NCI-H748 treated with DMSO at 0.1 percent for 48 hours (cell line): ENCODE measurements at places on chromosomes 13 and 19.

GRCh38 chr13:59360108-59360507 is 803.6 kb downstream of the DIAPH3 start:
- no peak for DNase-seq

DNA sequence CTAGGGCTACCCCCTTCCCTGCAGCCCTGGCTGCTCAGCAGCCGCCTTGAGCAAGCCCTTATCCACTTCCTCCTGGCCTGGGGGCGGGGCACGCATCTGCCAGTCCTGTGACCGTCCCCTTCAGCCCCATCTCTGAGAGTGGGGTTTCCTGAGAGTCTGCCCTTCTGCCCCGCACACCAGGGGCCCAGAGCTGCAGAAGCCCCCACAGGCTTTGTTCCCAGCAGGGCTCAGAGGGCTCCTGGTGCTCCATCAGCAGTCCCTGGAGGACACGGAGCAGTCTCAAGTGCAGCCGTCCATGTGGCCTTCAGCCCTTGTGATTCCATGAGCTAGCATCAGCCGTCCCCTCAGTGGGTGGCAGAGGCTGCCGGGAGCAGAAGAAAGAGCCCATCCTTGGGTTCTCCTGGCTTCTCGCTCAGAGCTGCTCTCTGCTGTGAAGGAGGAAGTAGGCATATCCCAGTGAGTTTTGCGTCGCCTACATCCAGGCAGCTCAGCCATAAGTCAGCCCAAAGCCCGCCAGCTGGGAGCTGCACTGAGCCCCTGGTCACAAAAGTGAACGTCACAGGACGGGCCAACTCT is 16.3 kb downstream of the MYO9B start:
- DNase-seq = no peak

DNA sequence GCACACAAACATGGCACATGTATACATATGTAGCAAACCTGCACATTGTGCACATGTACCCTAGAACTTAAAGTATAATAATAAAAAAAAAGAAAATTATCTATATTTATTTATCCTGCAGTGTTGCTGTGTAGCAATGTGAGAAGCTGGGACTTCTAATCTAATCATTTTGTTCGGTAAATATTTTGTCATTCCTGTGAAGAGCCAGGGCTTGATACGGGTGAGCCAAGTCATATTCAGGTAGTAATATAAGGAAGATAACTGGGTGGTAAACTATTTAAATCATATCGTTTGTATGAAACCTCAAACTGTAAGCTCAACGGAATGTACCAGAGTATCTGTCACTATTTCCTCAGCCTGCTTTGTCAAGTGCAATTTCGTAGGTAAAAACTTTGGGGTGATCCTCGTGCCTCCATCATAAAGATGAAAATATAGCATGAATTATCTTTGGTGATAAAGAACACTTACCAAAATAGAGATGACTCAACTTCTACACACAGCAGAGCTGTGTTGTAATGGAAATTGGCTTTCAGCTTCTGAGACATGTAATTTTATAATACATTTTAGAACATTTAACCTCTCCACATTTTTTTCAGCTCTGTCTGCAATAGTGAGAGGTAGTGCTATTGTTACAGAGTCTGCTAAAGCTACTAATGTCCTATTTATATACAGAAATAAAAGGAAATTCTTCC is 92.9 kb downstream of the PCDH9 start:
- DNase-seq = no peak

GRCh38 chr13:91359111-91359510 is 11.6 kb downstream of the MIR17HG start:
- no peak for DNase-seq

DNA sequence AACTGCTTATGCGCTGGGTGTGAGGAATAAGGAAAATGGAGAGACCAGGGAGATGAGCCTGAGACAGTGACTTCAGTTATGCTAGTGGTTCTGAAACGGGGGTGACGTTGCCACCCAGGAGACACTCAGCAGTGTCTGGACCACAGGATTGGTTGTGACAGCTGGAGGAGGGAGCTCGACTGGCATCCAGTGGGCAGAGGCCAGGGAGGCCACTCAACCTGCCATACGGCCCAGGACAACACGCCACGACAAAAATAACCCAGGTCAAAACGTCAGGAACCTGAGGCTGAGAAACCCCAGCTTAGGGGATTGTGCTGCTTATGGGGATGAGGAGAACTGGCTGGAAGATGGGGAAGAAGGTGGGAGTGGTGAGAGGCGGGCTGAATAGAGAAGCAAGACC is 10.4 kb downstream of the ZSCAN5A start:
- no peak for DNase-seq

DNA sequence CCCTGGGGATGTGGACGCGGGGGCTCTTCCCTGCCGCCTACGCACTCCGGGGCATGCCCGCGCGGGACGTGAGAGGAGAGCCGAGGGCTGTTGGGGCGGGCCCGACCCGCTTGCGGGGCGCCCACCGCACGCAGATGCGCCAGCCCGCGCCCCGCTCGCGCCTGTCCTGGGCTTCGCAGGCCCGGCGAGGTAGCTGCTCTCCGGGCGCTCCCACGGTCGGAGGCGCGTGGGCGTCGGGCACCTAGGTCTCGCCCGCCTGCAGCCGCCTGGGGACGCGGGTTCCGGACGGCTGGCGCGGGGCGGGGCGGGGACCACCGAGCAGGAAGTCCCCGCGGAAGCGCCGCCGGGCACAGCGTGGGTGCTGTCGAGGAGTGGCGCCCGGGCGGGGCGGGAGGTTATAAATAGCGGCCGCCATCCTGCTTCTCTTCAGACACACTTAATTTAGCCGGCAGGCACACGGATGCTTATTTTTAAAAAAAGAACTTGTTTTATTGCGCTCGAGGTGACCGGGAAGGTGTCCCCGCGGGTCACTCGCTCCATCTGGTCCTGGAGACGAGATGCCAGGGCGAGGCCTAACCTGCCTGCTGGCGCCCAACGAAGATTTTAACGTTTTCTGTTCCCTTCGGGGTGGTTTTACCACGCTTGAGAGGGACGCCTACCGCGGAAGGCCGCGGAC is 561 bp upstream of the GJA3 start:
- DNase-seq = peak; percentile 46

DNA sequence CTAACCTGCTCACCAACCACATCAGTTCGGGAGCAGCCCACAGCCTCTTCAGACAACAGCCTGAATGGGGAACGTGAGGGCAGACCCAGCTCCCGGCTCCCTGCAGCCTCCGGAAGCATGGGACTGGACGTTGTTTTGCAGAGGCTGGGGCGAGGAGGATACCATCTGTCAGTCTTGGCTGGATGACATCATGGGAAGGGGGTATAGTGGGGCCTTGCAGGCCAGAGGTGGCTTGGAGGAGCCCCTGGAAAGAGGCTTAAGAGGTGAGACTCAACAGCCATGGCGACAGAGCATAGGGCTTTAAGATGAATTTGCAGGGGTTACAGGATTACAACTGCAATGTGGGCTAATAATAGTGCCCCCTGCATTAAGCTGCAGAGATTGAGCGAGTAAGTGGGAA is 1.5 kb downstream of the FXYD3 start:
- no peak for DNase-seq

GRCh38 chr19:30084390-30084819 is 142.4 kb downstream of the URI1 start:
- DNase-seq = no peak

DNA sequence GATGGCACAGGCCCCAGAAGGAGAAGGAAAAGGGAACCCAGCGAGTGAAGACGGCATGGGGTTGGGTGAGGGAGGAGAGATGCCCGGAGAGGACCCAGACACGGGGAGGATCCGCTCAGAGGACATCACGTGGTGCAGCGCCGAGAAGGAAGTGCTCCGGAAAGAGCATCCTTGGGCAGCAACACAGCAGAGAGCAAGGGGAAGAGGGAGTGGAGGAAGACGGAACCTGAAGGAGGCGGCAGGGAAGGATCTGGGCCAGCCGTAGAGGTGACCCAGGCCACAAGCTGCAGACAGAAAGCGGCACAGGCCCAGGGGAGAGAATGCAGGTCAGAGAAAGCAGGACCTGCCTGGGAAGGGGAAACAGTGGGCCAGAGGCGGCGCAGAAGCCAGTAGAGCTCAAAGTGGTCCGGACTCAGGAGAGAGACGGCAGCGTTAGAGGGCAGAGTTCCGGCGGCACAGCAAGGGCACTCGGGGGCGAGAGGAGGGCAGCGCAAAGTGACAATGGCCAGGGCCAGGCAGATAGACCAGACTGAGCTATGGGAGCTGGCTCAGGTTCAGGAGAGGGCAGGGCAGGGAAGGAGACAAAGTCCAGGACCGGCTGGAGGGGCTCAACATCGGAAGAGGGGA is 1.1 kb downstream of the PPP1R12C start:
- DNase-seq = peak; percentile 41

GRCh38 chr13:43354153-43354945 is 331.0 kb downstream of the DNAJC15 start:
- DNase-seq = no peak

- no peak for DNase-seq
Measured at GRCh38 chr19:13025819-13026456, 30.7 kb downstream of the NFIX start.

- DNase-seq = no peak
Measured at GRCh38 chr19:5038631-5039271, 69.8 kb downstream of the KDM4B start.

GRCh38 chr13:99507986-99508385 is 6.7 kb downstream of the TM9SF2 start:
- DNase-seq = no peak

DNA sequence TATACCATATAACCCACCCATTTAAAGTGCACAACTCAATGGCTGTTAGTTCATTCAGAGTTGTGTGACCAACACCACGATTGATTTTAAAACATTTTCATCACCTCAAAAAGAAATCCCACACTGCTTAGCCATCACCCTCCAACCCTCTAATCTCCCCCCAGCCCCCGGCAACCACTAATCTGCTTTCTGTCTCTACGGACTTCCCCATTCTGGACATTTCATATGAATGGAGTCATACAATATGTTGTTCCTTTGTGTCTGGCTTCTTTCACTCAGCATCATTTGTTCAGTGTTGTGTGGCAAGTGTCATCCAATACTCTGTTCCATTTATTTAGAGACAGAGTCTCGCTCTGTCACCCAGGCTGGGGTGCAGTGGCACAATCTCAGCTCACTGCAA is 4.0 kb upstream of the PNMA8B start:
- DNase-seq = no peak

DNA sequence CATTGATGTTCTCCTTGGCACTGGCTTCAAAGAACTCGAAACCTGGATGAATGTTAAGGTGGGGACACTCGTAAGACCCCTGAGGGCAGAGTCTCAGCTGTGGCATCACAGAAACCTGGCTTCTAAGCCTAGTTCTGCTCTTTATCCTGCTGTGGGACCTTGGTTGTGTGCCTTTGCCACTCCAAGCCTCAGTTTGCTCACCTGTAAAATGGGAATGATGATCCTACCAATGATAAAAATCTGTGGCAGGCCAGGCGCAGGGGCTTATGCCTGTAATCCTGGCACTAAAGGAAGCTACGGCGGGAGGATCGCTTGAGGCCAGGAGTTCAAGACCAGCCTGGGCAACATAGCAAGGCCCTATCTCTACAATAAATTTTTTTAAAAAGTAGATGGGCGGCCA is 13.9 kb downstream of the RAB3D start:
- DNase-seq = no peak

- no peak for DNase-seq
Measured at GRCh38 chr19:51127755-51128154, 3.0 kb downstream of the SIGLEC9 start.

GRCh38 chr19:19356901-19357566 is 36.4 kb downstream of the MAU2 start:
- no peak for DNase-seq

DNA sequence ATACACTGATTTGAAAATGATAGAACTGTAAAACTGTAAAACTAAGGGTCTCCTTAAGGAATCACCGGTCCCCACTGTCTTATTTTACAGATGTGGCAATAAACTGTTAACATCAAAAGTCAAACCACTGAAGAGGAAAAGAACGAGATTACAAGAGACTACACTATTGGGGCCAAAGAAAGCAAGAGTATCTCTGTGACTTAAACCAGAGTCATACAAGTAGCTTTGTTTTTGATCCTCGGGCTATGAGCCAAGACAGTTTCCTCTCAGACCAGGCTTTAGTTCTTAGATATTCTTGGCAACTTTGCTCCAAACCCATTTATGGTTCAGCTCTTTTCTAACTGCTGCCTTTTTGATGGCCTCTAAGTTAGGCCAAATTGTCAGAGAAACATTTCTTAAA is 113.8 kb downstream of the TBC1D4 start:
- no peak for DNase-seq

DNA sequence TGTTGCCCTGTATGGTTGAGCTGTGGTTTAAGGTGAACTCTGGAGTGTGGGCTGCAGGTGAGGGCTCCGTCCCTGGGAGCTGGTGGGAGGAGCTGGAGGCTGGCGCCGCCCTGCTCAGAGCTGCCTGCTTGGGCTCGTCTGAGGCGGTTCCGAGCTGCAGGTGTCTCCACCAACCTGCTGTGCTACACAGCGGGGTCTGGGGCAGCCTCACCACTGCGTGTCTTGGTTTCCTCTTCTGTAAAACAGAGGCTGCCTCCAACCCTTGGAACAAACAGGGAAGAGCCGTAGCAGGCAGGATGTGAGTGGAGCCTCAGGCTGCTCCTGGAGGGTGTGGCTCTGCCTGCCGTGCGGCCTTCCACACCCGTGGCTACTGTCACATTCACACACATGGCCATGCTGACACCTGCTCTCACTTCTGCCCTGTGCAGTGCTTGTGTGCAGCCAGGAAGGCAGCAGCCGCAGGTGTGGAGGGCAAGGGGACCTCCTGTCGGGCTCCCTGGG is 21.4 kb downstream of the NAXD start:
- no peak for DNase-seq

DNA sequence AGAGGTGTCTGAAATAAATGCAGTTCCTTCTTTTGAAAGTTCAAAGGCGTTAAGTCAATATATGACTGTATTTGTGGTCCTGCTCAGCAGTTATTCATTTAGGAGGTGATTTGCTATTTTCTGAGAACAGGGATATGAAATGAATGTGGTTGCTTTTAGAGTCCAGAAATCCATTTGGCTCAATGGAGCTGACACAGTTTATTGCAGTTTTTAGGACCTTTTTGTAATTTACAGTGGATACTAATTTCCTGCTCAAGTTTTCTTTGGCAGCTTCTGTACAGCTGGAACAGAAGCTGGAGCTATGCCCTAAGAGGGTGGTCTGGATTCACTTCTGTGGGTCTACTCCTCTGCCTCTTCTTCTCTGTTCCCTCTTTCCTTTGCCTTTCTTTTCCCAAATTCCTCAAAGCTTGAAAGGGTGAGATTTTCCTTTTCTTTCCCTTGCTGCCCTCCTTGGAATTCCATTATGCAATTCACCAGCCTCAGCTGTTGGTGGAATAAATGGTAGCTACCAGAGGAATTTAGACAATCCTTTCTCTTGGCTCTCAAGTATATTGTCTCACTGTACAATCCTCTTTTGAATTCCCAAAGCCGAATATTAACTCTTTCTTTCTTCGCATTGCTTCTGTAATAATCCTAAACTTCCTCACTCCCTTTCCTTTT is 39.9 kb downstream of the ITGBL1 start:
- no peak for DNase-seq

DNA sequence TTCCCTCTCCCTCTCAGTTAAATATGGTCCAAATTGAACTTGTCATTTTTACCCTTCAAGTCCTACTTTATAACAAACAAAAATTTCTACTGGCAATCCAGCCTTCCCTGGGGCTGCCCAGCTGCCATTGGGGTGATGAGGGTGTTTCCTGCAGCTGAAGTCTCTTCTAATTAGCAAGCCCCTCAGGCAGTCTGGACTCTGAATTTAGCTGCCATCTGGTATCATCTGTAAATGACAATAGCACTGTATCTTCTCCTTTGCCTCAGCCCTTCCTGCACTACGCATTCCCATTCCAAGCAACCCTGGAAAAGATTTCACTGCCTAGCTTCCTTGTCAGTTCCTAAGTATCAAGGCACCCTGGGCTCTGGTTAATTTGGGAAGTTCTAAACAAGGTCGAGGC is 331.1 kb upstream of the KLF12 start:
- no peak for DNase-seq
